ENCODE measurements at places on chromosomes 2 and 18.

GRCh38 chr2:237818066-237818473 lies 19.5 kb downstream of the RBM44 start:
- no peak for DNase-seq

DNA sequence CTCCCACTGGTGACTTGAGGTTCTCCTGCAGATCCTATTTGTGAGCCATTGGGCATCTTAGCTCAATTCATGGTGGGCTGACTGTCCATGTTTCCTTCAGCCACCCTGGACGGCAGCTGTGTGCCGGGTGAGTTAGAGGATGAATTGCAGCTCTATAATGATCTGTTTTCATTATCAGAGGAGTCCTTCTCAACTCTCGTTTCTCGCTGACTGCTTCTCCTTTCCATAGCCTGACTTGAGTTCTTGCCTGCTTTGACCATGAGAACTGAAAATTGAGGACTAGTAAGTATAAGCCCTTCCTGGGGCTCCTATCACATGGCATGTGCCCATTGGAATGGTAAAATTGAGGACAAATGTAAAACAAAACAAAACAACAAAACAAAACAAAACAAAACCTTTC lies 121.8 kb downstream of the CDC42EP3 start:
- no peak for DNase-seq

- DNase-seq: peak; percentile 23
These were observed 234.5 kb downstream of the HDAC4 start for GRCh38 chr2:239166201-239166834.

DNA sequence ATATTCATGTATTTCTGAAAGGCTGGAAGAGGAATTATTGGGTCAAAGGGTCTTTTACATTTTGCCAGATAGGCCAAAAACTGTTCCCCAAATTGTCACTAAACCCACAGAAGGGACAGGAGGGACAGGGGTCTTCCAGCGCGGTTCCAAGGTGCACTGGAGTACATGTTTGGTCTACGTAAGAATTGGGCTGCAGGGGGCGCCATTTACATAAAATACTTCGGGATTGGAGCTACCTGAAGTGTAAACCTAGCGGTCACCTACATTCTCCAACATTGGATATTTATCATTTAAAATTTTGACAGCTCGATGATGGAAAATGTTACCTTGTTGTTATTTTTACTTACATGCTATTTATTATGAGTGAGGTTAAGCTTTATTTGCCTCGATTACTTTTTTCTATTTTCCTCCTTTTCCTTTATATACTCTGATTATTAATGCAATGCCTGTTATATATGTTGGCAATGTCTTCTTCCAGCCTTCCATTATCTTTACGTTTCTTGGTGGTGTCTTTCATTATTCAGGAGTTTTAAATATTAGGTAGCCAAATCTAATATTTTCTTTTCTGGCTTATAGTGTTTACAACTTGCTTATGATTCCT lies 43.0 kb upstream of the RAB6C start:
- no peak for DNase-seq

DNA sequence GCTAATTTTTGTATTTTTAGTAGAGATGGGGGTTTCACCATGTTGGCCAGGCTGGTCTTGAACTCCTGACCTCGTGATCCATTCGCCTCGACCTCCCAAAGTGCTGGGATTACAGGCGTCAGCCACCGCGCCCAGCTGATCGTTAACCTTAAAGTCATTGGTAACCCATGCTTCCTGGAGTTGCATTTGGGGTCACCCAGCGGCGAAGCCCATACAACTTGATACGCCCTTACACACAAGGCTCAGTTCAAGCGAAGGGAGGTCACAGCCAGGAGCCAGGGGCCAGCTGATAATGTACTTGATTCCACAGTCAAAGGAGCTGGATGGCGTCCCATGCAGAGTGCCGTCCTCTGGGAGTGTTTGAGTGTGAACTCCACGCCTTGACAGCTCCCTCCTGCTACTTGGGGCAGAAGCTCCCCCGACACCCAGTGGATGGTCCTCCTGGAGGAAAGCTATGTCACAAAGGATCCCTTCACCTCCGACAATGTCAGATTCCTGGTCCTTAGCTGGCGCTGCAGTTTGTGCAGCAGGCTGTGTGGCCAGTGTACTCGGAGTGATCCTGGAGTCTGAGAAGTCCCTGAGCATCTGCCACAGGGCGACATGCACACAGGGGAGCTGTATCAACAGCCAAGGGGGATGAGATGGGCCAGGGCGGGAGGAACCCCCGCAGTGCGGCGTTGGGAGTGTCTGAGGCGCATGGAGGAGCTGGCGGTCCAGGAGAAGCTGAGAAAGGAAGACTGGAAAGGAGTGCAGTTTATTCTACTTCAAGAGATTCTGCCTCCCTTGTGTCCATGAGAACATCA lies 7.9 kb downstream of the CLHC1 start:
- no peak for DNase-seq

DNA sequence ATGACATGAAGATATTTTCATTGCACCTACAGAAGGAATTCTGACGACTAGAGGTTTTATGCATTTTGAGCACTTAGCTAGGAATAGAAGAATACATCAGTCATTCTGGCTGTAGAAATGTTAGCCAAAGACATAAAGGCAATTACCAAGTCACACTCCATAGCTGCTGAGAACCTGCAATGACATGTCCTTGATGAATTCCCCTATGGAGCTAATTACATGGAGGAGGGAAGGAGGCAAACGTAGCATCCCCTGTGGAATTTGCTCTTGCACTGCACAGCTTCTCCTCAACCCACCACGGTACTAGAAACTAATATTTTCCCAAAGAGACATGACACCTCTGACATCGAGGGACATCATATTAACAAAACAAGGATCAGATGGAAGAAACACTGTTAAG lies 174.0 kb upstream of the SESTD1 start:
- no peak for DNase-seq

DNA sequence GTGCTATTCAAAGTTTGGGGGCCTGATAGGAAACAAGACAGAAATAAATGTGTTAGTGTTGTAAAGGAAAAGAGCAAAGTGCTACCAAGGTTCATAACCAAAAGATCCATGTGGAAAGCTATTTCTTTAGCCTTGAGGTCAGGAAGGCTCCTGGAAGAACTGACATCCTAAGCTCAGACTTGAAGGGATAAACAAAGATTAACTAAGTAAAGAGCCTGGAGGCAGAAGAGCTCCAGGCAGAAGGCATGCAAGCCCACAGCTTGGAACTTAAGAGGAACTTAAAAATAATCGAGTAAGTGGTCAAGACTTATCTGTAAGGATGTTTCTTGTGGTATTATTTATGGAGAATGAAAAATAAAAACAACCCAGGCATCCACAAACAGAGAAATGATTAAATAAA lies 245.0 kb upstream of the MGAT5 start:
- no peak for DNase-seq

GRCh38 chr2:179536185-179536584 lies 271.6 kb upstream of the SESTD1 start:
- DNase-seq: no peak

GRCh38 chr2:231189171-231189530 lies 9.3 kb upstream of the ARMC9 start:
- DNase-seq: no peak

- DNase-seq: no peak
These were observed 528.5 kb downstream of the DSC3 start for GRCh38 chr18:30514059-30514458.

- DNase-seq: no peak
These were observed 45.5 kb downstream of the EML4 start for GRCh38 chr2:42214669-42215068.

DNA sequence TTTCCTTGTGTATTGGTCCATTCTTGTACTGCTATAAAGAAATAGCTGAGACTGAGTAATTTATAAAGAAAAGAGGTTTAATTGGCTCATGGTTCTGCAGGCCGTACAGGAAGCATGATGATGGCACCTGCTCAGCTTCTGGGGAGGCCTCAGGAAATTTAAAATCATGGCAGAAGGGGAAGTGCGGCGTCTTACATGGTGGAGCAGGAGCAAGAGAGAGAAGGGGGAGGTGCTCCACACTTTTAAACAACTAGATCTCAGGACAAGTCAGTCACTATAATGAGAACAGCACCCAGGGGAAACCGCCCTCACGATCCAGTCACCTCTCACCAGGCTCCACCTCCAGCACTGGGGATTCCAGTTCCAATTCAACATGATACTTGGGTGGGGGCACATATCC lies 54.3 kb downstream of the MSH2 start:
- DNase-seq: no peak

DNA sequence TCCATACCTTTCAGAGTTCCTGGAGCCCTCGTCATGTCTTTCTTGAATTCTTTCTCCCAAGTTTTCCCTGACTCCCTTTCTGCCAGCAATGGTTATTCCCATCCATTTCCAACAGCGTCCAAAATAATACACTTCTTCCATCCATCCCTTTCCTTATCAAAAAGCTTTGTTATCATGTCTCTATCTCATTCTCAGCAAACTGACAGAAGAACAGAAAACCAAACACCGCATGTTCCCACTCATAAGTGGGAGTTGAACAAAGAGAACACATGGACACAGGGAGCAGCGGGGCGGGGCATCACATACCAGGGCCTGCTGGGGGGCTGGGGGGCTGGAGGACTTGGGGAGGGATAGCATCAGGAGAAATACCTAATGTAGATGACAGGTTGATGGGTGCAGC lies 86.7 kb downstream of the DDX1 start:
- no peak for DNase-seq

GRCh38 chr2:69781321-69782248 lies 39.7 kb downstream of the ANXA4 start:
- DNase-seq: no peak

- DNase-seq: no peak
These were observed 42.1 kb downstream of the INSIG2 start for GRCh38 chr2:118130385-118130784.

- no peak for DNase-seq
These were observed 15.6 kb upstream of the LAMA1 start for GRCh38 chr18:7133181-7133580.

DNA sequence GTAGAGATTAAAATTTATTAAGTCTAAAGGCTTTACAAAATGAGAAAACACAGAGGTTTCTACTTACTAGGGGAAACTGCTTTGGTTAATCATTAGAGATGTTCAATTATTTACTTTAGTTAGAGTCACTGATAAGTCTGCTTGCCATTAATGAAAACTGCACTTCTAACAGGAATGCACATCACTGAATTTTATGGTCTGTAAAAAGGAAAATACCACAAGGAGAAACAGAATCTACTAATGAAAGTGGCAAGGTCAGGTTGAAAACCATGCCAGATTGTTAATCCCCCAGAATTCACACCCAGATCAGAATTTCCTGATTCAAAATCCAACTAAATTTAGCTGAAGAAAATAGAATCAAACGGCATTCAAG lies 90.5 kb upstream of the GRB14 start:
- no peak for DNase-seq

- no peak for DNase-seq
These were observed 118.8 kb downstream of the UBR3 start for GRCh38 chr2:169946092-169946491.

- DNase-seq: no peak
These were observed 21.3 kb downstream of the HNRNPLL start for GRCh38 chr2:38581193-38582147.

GRCh38 chr2:180763263-180763989 lies 217.0 kb upstream of the UBE2E3 start:
- DNase-seq: no peak

DNA sequence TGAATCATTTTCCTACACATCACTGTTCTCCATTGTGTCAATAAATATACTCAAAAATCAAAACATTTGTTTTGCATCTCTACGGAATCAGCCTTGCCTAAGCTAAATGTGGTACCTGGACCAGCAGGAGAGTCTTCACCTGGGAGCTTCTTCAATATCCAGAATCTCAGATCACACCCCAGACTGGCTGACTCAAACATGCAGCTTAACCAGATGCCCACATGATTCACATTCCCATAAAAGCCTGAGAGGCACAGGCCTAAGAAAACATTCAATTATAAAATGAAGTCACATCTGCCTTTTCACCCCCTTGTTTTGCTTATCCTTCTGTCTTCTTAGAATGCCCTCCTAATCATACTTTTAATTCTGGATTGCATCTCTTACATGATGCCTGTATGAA lies 1045.5 kb upstream of the NXPH2 start:
- DNase-seq: no peak

- DNase-seq: no peak
These were observed 144.3 kb downstream of the KCNE4 start for GRCh38 chr2:223196331-223196730.

DNA sequence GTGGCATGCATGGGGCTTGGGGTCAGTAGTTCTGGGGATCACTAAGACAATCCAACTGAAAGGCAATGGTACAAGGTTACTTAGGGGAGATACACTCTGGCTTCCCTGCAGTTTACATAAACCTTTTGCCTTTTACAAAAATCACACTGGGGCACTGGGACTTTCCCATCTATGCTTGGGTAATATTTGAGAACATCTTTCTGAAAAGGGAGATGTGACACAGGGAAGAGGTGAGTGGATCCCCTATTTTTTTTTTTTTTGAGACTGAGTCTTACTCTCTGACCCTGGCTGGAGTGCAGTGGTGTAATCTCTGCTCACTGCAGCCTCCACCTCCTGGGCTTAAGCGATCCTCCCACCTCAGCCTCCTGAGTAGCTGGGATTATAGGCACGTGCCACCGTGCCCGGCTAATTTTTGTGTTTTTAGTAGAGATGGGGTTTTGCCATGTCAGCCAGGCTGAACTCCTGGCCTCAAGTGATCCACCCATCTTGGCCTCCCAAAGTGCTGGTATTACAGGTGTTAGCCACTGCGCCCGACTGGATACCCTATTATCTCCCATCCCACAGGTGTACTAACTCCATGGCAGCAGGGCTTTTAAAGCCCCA lies 82.8 kb upstream of the DNMT3A start:
- DNase-seq: no peak

DNA sequence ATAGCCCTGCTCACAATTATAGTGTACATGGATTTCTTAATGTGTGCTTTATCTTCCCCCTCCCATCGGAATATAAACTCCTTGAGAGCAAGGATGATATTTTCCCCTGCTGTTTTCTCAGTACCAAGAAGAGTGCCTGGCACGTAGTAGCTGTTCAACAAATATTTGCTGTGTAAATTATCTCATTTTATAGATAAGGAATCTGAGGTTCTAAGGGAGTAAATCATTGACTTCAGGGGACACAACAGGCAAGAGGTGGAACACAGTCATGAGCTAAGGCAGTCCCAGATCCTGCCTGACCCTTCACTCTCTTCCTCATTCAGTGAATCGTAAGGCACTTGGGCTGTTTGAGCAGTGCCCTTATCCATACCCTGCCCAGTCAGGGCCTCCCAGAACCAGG lies 187.3 kb upstream of the TNP1 start:
- no peak for DNase-seq

- DNase-seq: no peak
These were observed 54.6 kb downstream of the ANKRD44 start for GRCh38 chr2:197256021-197256420.

DNA sequence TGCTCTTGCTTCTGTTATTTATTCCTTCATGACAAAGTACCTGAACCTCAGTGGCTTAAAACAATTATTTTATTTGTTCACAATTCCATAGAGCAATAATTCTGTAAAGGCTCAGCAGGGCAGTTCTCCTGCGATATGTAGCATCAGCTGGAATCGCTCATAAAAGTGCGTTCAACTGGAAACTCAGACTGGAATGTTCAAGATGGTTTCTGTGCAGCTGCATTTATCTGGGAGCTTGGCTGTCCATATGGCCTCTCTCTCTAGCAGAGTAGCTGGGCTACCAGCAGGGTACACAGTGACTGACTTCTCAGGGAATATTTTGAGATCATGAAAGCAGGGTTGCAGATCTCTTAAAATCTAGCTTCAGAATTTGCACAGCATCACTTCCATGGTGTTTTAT lies 13.5 kb downstream of the CCDC121 start:
- no peak for DNase-seq

Data from right forelimb (tissue), 1 donor.